ENCODE measurements at places on chromosomes 2 and 18.
A peak's percentile ranks its signal among the peaks of the same experiment; 100 is the strongest.

GRCh38 chr18:21099442-21099841, 12.2 kb downstream of the ROCK1 start:
- no peak for DNase-seq

DNA sequence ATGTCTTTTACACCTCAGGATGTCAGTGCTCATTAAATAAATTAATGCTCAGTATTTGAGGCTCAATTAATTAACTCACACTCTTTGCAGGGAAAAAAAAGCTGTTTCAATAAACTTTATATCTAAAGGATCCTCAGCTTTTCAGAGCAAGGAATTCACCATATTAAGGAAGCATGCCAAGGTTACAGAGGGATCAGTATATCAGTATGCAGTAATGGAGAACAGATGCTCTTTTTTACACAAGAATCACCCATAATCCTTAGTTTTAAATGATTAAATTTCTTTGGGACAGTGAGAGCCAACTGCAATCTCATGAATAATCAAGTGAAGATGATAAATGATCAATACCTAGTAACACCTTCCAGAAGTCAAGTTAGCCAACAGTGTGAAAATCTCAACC, 14.9 kb upstream of the LCT start:
- no peak for DNase-seq

- DNase-seq, result no peak
Observed at GRCh38 chr2:42844901-42845821, 52.8 kb upstream of the HAAO start.

- DNase-seq, result no peak
Observed at GRCh38 chr2:158015428-158016076, 86.1 kb upstream of the UPP2 start.

GRCh38 chr2:108621687-108622681, 87.7 kb downstream of the LIMS1 start:
- DNase-seq, result no peak

DNA sequence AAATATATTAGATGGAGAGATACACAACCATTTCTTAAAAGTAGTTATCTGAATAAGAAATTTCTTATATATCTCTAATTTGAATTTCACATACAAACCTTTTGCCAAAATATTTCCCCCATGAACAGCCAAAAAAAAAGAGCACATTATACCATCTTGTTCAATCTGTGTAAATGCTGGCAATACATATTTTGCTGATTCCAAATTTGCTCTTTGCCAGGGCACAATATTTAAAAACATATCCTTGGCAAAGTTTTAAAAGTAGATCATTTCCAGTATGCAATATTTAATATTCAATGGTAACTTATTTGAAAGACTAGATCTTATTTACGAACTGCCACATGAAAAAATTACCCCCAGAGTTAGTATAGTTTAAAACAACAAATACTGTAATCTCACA, 204.2 kb downstream of the CBLN2 start:
- DNase-seq, result no peak

DNA sequence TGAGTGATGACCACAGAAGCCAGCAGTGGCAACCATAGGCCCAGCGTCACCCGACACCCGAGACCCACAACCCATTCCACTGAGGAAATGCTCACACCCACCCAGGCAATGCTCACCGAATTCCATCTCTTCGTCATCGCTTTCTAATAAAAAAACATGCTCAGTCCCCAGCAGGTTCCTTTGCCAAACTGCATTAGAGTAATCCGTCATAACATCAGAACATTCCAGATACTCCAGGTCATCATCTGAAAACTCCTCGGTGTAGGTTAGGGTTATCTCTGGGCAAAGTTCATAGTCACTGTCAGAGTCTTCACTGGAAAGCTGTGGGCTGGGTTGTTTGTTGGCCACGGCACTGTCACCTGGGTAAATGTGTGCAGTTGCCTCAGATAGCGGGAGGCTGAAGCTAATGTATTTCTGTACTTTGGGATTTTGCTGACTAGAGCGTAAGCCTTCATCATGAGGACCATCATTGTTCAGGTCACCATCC, 49.3 kb downstream of the ALPK2 start:
- no peak for DNase-seq

- DNase-seq, result no peak
Observed at GRCh38 chr2:75540994-75541393, 19.7 kb downstream of the EVA1A start.

DNA sequence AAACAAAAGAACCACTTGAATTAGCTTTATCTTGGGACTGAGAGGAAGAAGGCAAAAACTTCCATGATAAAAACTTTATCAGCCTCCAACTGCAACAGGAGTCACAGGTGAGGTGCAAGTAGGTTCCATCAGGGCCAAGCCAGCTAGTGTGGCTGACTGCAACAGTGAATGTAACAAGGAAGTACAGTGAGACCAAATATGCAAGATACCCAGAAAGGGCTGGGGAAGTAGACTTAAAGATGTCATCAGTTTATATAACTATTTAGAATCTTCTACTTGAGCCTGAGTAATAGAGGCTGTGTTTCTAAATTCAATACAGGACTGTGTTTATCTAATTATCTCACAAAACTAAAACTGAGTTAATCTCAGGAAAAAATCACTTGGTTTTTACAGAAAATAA, 14.8 kb downstream of the PLEKHM3 start:
- DNase-seq, result no peak

DNA sequence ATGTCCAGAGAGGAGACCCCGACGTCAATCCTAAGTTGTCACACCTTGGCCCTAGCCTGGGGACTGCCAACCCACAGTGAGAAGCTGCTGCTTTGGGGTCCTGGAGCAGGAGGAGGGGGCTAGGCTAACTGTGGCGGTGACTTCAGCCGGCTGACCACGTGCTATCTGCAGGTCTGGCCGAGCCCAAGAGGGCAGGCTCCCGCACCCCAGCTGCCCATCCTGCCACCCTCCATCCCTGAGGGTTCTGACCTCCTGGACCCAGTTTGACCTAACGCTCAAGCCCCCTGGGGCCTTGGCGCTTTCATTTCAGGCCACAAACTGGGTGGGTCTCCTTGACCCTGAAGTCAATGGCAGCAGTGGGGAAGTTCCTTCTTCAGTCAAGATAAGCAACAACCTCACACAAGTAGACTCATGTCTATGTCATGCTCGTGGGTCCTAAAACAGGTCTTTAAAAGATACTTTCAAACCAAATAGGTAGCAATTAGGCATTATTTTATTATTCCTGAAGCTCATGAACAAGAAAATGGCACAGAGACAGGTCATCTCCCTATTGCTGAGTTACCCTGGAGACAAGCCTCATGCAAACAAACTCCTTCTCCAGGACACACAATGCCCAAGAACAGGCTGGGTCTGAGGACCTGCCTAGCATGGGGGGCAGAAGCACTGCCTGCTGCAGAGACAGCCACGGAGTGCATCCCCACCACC, 2.3 kb downstream of the HES6 start:
- no peak for DNase-seq

- no peak for DNase-seq
Observed at GRCh38 chr2:26618611-26619010, 22.6 kb downstream of the CIB4 start.

DNA sequence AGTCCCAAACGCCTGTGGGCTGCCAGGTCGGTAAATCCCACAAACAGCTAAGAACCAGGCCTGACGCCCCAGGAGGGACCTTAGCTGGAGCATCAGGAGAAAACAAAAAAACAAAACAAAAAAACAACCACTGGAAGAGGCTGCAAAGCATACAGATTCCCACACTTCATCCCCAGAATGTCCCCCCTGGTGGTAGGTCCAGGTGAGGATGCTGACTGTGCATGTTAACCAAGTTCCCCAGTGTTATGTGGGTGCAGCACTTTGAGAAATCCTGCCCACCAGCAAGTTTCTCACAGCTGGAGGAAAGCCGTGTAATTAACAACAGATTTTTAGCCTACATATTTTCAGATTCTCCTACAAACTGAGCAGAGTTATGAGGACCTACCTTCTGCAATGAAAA, 15.1 kb downstream of the ST3GAL5 start:
- DNase-seq, result no peak

- no peak for DNase-seq
Observed at GRCh38 chr2:221267773-221268425, 304.2 kb downstream of the EPHA4 start.

DNA sequence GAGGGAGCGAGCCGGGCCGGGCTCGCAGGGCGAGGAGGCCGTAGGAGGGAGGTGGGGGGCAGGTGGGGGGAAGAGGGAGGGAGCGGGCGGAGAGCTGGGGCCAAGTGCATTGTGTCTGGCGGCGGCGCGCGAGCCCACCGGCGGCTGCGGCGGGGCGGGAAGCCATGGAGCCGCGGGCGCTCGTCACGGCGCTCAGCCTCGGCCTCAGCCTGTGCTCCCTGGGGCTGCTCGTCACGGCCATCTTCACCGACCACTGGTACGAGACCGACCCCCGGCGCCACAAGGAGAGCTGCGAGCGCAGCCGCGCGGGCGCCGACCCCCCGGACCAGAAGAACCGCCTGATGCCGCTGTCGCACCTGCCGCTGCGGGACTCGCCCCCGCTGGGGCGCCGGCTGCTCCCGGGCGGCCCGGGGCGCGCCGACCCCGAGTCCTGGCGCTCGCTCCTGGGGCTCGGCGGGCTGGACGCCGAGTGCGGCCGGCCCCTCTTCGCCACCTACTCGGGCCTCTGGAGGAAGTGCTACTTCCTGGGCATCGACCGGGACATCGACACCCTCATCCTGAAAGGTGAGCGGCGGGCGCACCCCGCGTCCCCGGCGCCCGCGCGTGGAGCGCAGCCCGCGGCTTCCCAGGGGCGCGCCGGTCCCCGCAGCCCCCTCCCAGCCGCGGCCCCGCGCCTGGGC, at the start of gene TMEM178A:
Gene TMEM178A, plus strand, starts transcription at position 107 of the 680 bp plus-strand sequence. Its CDS starts 58 bp downstream, at position 165.
- no peak for DNase-seq

GRCh38 chr2:135121016-135121657, 69.0 kb downstream of the RAB3GAP1 start:
- DNase-seq, result no peak

DNA sequence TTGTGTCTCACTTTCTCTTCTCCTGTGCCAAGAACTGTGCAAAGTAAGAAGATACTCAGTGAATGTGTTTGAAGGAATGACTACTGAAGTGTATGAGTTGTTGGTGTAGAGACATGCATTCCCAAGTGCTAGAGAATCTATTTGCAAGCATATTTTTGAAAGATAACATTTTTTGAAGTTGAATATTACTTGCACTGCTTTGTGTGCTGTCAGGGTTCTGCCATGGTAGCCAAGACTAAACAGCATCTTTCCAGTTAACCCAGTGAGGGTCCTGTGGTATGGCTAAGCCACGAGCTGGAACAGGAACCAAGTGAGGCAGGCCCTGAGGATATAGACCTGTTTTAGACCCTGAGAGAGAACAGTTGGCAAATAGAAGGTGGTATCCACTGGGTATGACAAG, 35.2 kb upstream of the EFEMP1 start:
- DNase-seq, result no peak

GRCh38 chr18:10481831-10482230, 27.4 kb downstream of the APCDD1 start:
- DNase-seq, result no peak

GRCh38 chr2:172329416-172329773, 98.0 kb upstream of the ITGA6 start:
- no peak for DNase-seq

GRCh38 chr2:105396254-105397024, 2.4 kb downstream of the FHL2 start:
- no peak for DNase-seq

- DNase-seq, result no peak
Observed at GRCh38 chr2:79713131-79713785, 200.4 kb downstream of the CTNNA2 start.

DNA sequence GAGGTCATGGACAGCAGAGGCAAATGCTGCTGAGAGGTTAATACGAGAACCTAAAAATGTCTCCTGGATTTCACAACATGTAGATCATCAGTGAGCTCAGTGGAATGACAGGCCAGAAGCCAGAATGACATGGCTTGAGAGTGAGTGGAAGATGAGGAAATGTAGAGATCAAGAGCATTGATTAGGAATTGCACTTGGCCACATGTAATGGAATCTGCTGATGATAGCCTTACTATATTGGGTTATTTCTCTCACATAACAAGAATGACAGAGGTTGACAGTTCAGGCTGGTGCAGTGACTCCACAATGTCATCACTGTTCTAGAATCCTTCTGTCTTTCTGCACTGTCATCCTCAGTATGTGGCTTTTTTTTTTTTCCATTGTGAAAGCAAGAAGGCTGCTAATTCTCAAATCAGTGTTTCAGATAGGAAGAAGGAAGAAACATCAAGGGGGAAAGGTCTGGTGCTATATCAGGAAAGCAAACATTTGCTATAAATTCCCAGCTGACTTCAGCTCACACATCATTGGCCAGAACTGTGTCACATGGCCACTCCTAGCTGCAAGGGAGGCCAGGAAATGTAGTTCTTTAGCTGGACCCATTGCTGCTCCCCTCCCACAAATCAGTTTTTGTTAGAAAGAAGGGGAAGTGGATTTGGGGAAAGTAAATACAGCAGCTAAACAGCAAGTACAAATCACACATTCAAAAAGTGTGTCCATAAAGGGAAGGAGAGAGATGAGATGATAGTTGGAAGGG, 127.2 kb downstream of the FAM161A start:
- DNase-seq, result no peak

GRCh38 chr2:234881413-234882241, 70.2 kb upstream of the SH3BP4 start:
- peak; percentile 86 for DNase-seq

DNA sequence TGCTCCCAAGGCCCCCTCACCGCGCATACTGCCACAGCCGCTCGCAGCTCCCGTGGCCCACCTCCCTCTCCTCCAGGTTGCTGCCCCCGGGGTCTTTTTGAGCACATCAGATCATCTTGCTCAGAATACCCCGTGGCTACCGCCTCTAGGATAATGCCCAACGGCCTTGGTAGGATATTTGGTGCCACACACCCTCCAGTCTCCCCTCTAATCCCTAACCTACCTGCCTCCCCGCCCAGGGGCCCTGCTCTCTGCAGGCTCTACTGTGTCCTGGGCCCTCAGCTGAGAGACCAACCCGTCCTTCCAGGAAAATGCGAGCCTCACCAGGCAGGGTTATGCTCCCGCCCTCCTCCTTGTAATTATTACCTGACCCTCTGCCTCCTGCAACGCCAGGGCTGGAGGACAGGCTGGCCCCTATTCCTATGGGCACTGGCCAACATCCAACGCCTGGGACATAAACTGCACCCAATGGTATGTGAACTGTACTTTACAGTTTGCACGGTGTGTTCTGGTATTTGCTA, 1.5 kb upstream of the MTCL1 start:
- no peak for DNase-seq

- no peak for DNase-seq
Observed at GRCh38 chr2:162343492-162343823, 474 bp upstream of the GCA start.

GRCh38 chr2:56589835-56590234, 406.0 kb downstream of the CCDC85A start:
- DNase-seq, result no peak

- DNase-seq, result no peak
Observed at GRCh38 chr18:79570266-79571201, 109.1 kb upstream of the CTDP1 start.

- DNase-seq, result no peak
Observed at GRCh38 chr2:16006537-16007166, 66.3 kb downstream of the MYCN start.

GRCh38 chr2:105329561-105330495, at the start of gene TGFBRAP1:
Gene TGFBRAP1 (minus strand): TSS chr2:105329735. CDS start chr2:105308301, 21,434 bp downstream.
- DNase-seq, result peak; percentile 28

- peak; percentile 68 for DNase-seq
Observed at GRCh38 chr2:197168705-197169104, 141.9 kb downstream of the ANKRD44 start.
